ENCODE measurements at places on chromosomes 5 and 9.

GRCh38 chr9:98323831-98324135 lies 68.3 kb upstream of the TBC1D2 start:
- DNase-seq = no peak

- DNase-seq = no peak
Measured at GRCh38 chr9:396396-396795, 181.7 kb downstream of the DOCK8 start.

GRCh38 chr5:8993031-8993430 lies 552.8 kb downstream of the SEMA5A start:
- DNase-seq = peak; percentile 6

- DNase-seq = peak; percentile 6
Measured at GRCh38 chr5:66174338-66174737, 30.2 kb downstream of the SREK1 start.

DNA sequence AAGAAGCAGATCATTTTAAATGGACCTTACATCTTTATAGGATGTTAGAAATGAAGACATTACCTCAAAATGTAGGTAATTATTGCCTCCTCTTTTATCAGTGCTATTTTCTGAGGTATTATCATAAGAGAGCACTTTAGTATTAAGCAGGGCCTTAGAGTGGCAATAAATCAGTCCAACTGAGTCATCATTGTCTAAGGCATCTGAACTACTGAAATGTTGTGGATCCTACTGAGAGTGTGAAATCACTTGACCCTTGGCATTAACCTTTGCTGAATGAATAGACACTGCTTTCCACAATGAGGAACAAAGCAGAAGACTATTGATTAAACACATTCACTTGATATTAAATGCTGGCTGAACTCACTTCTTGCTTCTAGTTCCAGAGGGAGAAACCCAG lies 224.6 kb upstream of the ARRDC3 start:
- no peak for DNase-seq

GRCh38 chr9:109794361-109795012 lies 14.5 kb downstream of the PALM2AKAP2 start:
- no peak for DNase-seq

GRCh38 chr9:459491-460444 lies 245.1 kb downstream of the DOCK8 start:
- no peak for DNase-seq

DNA sequence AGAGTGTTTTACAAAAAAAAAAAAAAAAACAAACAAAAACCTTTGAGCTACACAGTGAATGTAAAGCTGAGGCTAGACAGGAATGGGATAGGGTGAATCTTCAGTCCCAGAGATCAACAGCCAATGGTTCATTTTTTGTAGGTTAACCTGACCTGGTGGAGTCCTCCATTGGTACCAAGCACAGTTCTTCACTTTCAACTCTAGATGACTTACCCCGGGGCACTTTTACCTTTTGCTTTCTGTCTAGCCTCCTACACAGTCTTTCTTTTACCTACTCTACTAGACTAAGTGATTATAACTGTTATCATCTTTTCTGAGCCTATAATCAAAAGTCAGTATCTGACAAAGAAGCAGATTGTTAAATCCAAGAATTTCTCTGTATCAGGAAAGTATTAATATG lies 50.9 kb downstream of the ANXA2R start:
- DNase-seq = no peak

DNA sequence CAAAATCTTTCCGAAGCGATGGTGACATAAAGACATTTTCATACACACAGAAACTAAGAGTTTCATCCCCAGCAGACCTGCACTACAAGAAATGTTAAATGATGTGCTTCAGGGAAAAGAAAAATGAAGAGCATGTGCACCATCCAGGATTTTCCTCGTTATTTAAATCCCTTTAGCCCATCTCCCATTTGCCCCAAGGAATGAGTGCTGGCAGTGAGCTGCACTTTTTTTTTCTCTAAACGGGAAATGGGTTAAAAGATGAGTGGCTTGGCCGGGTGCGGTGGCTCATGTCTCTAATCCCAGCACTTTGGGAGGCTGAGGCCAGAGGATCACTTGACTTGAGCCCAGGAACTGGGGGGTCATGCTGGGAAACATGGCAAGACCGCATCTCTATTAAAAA lies 6.8 kb upstream of the LRRC14B start:
- no peak for DNase-seq

DNA sequence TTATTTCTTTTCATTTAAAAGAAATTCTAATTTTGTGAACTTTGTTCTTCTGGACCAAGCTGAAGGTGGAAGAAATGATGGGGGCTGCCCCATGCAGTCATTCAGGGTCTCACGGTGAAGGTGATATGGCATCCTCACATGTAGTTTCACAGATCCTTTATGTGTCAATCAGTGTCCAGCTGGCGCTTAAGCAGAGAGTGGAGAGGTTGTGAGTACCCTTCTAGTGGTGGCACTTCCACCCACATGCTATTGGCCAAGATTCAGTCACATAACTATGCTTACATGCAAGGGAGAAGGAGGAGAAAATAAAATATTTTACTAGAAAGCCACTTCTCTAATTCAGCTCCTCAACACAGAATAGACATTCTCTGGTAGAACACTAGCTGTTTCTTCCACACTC lies 34.7 kb downstream of the PLPPR1 start:
- DNase-seq = no peak

GRCh38 chr9:84261070-84261746 lies 79.3 kb downstream of the SLC28A3 start:
- peak; percentile 63 for DNase-seq

GRCh38 chr9:83011611-83012010 lies 51.3 kb downstream of the RASEF start:
- no peak for DNase-seq

GRCh38 chr9:15524845-15525455 lies 14.2 kb upstream of the PSIP1 start:
- no peak for DNase-seq

DNA sequence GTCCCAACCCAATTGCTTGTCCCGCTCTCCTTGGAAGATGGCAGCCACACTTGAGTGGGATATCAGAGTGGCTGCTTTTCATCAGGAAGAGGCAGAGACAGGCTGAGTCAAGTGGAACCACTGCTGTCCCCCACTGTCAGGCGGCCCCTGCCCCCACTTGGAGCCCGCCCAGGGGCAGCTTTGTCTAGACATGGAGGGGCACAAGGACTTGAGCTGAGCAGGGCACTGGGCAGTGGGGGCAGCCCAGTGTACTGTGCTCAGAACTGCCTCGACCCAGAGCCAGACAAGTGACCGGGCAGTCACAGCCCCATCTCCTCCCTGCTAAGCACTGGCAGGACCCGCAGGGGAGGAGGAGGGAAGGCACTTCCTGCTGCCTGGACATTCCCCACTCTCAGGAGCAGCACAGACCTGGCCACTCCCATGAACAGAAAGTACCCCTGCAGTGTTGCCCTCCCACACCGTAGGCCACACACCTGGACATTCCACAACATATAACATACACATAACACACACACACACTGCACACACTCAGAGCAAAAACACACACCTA lies 91.0 kb downstream of the MRPL36 start:
- no peak for DNase-seq

- no peak for DNase-seq
Measured at GRCh38 chr9:14025741-14026140, 288.2 kb downstream of the NFIB start.

GRCh38 chr5:75734913-75735789 lies 17.9 kb upstream of the POC5 start:
- DNase-seq = peak; percentile 62

- no peak for DNase-seq
Measured at GRCh38 chr5:36946101-36946500, 69.5 kb downstream of the NIPBL start.

DNA sequence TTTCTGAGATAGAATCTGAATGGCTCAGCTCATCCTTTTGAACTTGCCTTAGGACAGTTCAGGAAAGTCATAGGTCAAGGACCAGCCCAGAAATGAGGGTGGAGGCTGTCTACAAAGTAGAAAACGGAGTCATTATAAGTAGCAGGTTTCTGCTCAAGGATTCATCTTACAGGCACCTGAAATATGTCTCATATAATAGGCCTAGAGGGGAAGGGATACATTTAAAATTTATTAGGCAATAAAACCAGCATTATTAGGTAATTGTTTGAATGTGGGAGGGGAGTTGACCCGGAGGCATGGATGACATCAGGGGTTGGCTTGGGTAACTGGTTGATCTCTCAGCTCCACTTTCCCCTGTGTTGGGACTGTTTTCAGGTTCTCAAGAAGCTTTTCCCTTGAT lies 11.9 kb upstream of the GALNT10 start:
- DNase-seq = no peak

DNA sequence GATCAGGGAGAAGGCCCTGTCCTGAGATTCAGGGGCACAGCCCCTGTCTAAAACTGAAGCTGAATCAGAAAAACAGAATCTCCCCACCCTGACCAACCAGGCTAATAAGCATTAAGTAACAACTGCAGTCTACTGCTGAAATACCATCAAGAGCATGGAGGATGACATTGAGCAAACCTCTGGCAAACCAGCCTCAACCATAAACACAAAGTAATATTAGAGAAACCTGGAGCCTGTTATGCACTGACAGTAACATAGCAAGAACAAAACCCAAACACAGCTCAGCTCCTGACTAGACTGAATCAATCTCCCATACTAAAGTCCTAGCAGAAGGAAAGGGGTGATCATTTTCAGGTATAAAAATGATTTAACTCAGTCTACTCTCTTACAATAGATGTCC lies 24.8 kb upstream of the CCL21 start:
- no peak for DNase-seq

DNA sequence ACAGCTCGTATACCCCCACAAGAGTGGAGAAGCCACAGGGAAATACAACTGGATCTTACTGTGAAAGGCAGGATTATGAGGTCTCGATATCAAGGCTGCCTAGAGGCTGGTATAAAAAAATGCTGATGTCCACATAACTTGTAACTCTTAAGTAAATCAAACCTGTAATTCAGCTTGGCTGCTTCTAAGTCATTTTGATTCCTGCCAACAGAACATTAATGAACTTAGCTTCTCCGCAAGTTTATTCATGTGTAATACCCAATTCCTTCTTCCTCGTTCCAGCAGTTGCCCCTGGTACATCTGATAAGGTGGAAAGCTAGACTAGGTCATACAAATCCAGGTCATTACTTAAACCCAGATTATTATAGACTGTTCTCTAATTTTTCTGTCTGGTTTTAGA lies 16.4 kb upstream of the SMIM15 start:
- DNase-seq = no peak

DNA sequence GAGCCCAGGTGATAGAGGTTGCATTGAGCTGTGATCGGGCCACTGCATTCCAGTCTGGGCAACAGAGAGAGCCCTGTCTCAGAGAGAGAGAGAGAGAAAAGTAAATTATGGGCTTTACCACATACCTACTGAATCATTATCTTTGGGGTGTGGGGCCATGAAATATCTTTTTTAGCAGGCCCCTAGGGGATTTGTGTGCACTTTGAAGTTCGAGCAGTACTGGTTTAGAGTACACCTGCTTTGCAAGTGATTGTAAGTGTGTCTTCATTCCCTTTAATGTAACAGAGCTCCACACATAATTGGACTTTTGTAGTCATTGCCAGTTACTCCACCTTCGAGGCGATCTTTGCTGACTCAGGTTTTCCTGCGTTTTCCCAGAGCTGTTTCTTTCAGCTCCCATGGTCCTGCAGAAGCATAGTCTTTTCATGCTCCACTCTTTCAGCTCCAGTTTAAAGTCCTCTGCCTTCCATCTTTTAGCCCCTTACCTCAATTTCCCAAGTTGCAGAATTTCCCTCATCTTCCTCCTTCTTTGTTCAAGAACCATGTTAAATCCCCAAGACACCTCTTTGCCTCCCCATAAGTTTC lies 24.0 kb upstream of the FRMPD1 start:
- peak; percentile 20 for DNase-seq

GRCh38 chr5:57327561-57328367 lies 153.9 kb downstream of the GPBP1 start:
- DNase-seq = peak; percentile 76

GRCh38 chr5:84550222-84550621 lies 165.5 kb upstream of the EDIL3 start:
- no peak for DNase-seq

- no peak for DNase-seq
Measured at GRCh38 chr5:137096149-137097103, 402.7 kb downstream of the SPOCK1 start.

DNA sequence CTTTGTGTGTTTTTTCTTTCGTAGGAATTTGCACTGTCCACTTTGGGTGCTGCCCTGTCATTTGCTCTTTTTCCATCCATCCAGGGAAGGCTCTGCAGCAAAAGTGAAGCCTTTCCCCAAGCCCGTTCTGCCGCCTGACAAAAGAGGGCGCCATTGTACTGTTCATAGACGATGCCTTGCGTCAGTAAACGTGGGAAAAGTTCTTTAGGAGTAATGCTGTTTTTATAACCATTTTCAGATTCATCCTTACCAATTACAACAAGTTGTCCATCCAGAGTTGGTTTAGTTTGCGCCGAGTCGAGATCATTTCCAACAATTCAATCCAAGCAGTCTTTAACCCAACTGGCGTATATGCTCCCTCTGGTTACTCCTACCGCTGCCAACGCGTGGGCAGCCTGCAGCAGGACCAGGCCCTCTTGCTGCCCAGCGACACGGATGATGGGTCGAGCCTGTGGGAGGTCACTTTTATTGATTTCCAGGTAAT lies 34.3 kb upstream of the RPS23 start:
- DNase-seq = peak; percentile 63

GRCh38 chr5:71860048-71860447 lies 141.0 kb downstream of the CARTPT start:
- no peak for DNase-seq

- DNase-seq = no peak
Measured at GRCh38 chr5:133729800-133730199, 117.5 kb upstream of the FSTL4 start.

DNA sequence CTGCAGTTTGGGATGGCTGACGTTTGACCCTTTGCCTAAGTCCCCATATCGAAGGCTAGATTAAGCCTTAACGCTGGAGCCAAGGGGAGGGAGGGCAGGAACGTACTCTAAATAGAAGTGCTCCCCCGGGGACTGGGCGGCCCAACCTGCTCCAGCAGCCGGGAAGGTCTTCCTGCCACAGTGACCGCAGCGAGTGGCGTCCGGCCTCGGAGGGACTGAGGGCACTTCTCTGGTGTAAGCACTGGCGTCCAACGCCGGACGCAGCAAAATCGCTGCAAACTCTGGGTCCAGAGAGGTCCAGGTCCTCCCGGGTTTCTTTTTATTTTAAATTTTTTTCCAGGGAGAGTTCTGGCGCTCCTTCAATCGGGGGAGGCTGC lies 505 bp upstream of the ACER2 start:
- no peak for DNase-seq

GRCh38 chr5:449151-449550 lies 6.2 kb downstream of the EXOC3 start:
- no peak for DNase-seq

DNA sequence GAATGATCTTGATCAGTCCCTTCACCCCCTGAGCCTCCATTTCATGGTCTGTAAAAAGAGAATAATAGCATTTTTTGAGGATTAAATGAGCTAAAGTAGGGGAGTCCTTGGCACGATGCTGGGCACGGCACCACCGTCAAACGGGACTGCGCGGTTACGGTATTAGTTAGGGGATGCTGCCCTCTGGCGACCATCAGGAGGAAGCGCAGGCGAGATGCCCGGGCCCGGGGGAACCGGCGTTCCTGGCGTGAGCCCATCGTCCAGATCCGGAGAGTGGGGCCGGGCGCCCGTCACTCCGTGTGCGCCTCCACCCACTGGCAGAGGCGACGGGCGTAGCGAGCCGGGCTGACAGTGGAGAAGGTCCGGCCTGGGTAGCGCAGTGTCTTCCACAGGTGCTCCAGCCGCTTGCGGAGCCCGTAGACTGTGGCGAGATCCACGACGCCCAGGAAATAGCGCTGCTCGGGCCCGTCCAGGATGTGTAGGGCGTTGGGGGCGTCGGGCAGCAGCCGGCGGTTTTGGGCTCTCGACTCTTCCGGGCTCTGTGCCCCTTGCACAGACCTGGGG lies 4.8 kb upstream of the ST6GALNAC4 start:
- peak; percentile 79 for DNase-seq

- DNase-seq = no peak
Measured at GRCh38 chr9:101536351-101536750, 2.7 kb downstream of the RNF20 start.

All from Caco-2 (cell line).